Lung microvascular endothelial cell (primary cell): ENCODE measurements at places on chromosomes 11 and 22.

DNA sequence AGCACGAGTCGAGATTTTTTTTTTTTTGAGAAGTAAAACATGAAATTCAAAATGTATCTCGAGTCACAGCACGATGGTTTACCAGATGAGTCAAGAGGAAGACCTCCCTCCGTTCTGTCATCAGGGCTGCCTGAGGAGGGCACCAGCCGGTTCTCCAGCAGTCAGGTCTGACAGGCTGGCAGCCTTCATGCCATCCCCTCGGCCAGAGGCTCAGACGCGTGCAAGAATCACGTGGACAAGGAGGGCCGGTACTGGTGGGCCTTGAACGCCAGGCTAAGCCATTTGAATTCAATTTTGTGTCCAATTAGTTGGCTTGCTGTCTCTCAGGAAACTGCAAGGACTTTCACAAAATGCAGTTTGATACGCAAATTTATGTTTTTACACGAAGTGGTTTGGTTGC is 1412.2 kb downstream of the BRD1 start:
- DNase-seq: no peak

DNA sequence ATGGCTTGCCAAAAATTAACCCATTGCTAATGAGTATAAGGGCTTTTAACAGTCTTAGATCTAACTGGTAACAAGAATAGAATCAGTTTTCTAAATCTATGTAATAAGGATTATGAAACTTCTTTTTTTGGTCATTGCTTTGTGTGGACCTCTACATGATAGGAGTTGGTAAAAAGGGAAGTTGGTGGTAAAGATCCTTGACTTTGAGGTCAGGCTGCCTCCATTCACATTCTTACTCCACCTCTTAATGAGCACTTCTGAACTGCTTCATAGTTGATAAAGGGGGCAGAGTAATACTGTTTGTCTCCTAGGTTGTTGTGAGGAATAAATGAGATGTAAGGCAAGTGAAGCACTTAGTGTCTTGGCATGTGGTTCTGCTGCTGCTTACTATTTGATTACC is 10.6 kb downstream of the EIF3M start:
- no peak for DNase-seq

- DNase-seq: no peak
These were observed at the start of gene ACR for GRCh38 chr22:50737728-50738648. ACR (plus strand) TSS chr22:50738204; CDS start chr22:50738236, 32 bp downstream.

DNA sequence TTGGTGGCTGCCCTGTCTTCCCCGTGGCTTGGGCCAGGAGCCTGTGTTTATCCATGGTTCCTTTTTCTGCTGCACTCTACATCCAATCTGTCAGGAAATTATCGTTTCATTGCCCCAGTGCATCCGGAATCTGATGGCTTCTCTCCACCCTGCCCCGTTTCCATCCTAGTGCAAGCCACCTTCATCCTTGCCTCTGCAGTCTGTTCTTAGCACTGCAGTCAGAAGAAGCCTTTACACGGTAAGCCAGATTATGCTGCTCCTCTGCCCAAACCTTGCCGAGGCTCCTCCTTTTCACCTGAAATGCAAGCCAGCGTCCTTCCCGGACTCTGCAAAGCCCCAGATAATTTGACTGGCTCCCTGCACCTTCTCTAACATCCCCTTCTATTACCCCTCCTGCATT is 45.1 kb downstream of the PARVG start:
- DNase-seq: no peak

DNA sequence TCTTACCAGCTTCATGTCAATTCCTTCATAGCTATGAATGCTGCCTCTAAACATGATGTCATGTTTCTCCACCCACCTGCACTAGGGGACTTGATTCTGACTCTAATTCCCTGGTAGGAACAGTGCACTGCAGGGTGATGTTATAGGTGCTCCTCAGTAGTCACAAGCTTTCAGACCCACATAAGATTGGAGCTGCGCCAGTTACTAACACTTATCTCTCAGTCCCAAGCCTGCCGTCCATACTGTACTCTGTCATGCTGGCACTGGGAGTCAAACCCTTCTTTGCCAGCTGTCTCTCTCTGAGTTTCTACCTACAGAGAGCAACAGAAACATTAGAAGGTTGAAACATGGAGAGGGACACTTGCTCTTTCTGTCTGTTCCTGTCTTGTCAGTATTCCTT is 5.5 kb downstream of the OR56A1 start:
- no peak for DNase-seq

GRCh38 chr11:44333271-44334218 is 23.6 kb upstream of the ALX4 start:
- DNase-seq: no peak

- no peak for DNase-seq
These were observed 219.9 kb downstream of the MN1 start for GRCh38 chr22:27581688-27582087.

- DNase-seq: peak; percentile 46
These were observed 5.9 kb upstream of the OR52L1 start for GRCh38 chr11:5992604-5993251.

- no peak for DNase-seq
These were observed 59.6 kb upstream of the EMID1 start for GRCh38 chr22:29146091-29146560.

DNA sequence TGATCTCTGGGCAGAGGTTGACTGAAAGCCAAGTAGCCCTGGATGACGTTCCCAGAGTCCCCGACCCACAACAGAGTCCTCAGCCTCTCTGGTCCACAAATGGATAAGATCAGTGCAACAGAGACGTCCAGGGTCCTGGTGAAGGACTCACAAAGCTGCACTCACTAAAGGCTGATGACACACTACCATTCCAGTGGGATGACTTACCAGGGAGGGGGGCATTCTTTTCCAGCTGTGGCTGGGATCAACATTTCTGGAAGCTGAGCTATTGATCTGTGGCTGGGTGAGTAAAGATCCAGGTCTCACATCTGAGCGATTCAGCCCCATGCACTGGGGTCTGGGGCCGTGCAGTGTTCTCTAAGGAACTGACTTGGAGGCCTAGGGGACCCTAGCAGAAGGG is 296.2 kb downstream of the NTM start:
- no peak for DNase-seq

GRCh38 chr11:96307776-96308140 is 35.2 kb downstream of the MAML2 start:
- DNase-seq: peak; percentile 92

GRCh38 chr22:39598017-39598965 is 27.7 kb downstream of the CACNA1I start:
- DNase-seq: peak; percentile 25

GRCh38 chr11:42825598-42825997 is 486.2 kb upstream of the API5 start:
- no peak for DNase-seq

GRCh38 chr11:19982774-19983495 is 177.3 kb downstream of the DBX1 start:
- peak; percentile 25 for DNase-seq

DNA sequence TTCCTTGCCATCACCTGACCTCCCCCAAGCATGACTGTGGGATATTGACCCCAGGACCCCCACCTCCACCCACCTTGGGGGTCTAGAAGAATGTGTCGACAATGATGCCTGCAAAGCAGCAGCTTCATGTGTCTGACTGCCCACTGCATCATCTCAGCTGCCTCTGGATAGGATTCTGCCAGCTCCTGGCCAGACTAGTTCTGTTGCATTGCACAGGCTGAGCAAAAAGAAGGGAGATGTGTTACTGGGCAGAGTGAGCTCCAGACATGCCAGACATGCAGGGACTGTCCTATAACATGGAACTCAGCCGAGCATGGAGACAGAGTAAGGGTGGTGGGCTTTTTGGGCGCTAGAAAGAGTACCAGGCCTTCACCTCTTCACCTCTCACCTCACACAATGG is 36.7 kb downstream of the FBXO7 start:
- DNase-seq: no peak

- peak; percentile 26 for DNase-seq
These were observed 193.4 kb upstream of the BLID start for GRCh38 chr11:122309262-122309925.

- DNase-seq: no peak
These were observed 106.2 kb upstream of the TBCEL start for GRCh38 chr11:120917559-120918239.

DNA sequence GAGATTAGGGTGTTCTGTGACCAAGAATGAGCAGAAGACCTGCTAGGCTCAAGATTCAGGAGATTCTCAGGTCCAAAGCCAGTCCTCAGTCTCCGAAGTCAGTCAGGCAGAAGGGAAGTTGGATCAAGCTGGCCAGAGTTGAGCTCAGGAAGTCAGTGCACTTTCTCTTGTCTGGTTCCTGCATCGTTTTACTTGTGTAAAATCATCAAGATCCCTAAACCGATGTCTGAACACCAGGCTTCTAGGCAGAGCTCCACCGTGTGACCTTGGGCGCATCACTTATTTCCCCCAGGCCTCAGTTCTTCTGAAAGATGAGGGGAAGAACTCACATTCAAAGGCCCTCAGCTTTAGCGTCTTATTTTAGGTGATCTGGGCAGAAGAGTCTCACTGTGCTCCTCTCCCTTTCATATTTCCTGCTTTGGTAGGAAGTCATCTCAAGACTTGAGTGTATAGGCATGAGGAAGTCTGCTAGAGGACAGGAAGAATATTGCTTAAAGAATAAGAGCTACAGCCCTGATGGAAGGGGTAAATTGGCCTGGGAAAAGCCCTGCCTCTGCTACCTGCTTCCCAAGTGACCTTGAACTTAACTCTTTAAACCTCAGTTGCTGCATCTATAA is 20.2 kb downstream of the NF2 start:
- DNase-seq: peak; percentile 21

- no peak for DNase-seq
These were observed 716.5 kb downstream of the NELL1 start for GRCh38 chr11:21385669-21386440.

- DNase-seq: no peak
These were observed 267.2 kb downstream of the RAB38 start for GRCh38 chr11:87908086-87908485.

DNA sequence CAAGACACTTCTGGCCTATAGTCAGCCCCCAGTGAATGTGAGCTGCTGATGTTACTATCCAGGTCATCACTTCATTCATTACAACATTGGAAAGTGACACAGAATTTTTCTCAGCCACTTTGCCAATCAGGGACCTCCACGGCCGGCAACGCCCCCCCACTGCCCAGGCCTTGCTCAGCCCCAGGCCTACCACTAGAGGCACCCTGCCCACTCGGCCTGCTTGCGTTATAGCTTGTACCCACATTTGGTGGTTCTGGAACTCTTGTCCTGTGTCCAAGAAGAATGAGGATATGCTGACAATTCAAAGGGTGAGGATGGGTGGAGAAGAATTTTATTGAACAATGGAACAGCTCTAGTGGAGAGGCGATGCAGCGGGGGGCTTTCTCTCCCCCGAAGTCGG is 96.2 kb downstream of the TSPAN18 start:
- peak; percentile 16 for DNase-seq

GRCh38 chr11:14768526-14769188 is 123.4 kb downstream of the CYP2R1 start:
- DNase-seq: no peak

DNA sequence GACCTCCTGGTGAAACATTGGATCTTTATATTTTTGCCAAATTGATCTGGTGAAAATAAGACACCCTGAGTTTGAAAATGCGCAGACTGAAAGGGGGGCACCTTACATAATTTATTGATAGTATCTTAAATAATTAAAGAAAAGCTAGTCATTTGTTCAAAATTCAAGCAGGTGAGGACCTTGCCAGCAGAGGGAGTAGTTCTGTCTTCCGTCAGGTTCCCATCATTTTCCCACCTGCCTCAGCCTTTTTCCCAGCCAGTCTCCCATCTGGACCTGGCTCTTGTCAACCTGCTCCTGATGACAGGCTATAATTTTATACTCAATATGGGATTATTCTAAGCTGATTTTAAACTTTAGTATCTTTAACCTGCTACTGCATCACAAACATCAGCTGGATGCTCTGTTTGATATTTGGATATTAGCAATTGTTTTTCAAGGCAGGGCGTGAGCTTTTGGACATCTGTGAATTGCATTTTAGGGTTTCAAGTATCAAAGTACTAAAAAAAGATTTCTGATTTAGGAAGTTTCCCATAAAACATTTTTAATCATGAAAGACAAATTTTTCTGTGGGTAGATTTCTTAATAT is 132.0 kb downstream of the ELP4 start:
- peak; percentile 67 for DNase-seq

GRCh38 chr22:49936018-49936972 is 17.9 kb downstream of the CRELD2 start:
- peak; percentile 99 for DNase-seq

- no peak for DNase-seq
These were observed 27.9 kb downstream of the TOB2 start for GRCh38 chr22:41418717-41419116.

GRCh38 chr11:61793083-61793828 is 545 bp downstream of the FEN1 start:
- no peak for DNase-seq

DNA sequence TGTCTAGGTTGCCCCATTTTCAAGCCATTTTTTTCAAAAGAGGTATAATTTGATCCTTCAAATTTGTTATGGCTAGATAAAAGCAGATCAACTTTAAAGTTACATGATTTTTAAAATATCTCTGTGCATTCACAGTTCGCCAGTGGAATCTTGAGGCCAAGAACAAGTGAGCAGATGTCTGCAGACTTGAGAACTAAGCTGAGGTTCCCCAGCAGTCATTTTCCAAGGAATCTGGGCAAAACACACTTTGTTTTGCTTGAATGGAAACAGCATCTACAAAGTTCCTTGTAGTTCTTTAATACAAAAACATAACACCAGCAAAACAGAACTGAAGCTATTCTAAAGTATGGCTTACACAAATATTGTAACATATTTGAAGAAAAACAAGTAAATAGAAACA is 7.7 kb downstream of the MPPED2 start:
- no peak for DNase-seq

- no peak for DNase-seq
These were observed 865 bp downstream of the RBM14 start for GRCh38 chr11:66617155-66617834.

- DNase-seq: no peak
These were observed 1120.5 kb downstream of the BRD1 start for GRCh38 chr22:48706934-48707762.

DNA sequence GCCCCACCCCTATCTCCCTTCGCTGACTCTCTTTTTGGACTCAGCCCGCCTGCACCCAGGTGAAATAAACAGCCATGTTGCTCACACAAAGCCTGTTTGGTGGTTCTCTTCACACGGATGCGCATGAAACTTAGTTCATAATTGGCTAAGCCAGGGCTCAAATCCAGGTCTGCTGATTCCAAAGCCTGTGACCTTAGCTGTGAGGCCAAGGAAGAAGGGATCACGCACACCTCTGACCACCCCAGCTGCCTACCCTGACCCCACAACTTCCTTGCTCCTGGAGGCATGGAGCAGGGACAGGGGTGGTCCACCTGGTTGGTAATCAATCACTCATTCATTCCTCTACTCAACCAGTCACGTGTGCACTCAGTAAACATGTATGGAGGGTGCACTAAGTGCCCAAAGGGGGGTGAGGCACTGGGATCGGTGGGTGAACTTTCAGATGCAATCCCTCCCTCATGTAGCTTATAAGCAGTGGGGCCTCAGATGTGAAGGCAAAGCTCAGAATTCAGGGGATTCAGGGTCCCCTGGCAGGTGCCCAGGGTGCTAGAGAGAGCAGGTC is 10.3 kb downstream of the FXYD2 start:
- no peak for DNase-seq

DNA sequence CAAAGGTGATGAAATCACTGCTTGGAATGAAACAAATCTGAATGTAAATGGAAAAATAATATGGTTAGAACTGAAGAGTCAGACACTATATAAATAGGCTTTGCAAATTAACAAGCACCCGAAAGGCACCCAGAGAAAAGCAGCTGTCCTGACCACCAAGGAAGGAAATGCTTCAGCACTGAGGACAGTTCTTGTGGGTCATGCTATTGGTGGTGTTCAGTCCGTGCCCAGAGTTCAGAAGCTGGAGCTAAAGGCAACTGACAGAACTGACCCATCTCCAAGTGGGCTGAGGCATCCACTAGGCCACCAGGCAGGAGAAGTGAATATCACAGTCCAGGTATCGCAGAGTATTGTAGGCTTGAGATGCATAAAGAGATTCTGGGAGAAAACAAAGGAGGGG is 208.9 kb downstream of the OPCML start:
- DNase-seq: no peak
